ENCODE measurements at places on chromosomes 3 and 15. TPM values are rescaled to one million over a fixed set of nuclear protein-coding genes. Genes with fewer than 3 reads are reported as not detected.

- H3K27me3 ChIP-seq, result no peaks in the 10 kb centered on the region
- peaks cover 3% of the 10 kb centered on the region for H3K36me3 ChIP-seq
- H3K4me3 ChIP-seq, result no peak overlapping the region
- DNase-seq, result no peak
- H3K27ac ChIP-seq, result no peak overlapping the region
- peaks cover 4% of the 10 kb centered on the region for H3K4me1 ChIP-seq
These were observed 34.1 kb downstream of the CCDC191 start for GRCh38 chr3:114022145-114022802.

DNA sequence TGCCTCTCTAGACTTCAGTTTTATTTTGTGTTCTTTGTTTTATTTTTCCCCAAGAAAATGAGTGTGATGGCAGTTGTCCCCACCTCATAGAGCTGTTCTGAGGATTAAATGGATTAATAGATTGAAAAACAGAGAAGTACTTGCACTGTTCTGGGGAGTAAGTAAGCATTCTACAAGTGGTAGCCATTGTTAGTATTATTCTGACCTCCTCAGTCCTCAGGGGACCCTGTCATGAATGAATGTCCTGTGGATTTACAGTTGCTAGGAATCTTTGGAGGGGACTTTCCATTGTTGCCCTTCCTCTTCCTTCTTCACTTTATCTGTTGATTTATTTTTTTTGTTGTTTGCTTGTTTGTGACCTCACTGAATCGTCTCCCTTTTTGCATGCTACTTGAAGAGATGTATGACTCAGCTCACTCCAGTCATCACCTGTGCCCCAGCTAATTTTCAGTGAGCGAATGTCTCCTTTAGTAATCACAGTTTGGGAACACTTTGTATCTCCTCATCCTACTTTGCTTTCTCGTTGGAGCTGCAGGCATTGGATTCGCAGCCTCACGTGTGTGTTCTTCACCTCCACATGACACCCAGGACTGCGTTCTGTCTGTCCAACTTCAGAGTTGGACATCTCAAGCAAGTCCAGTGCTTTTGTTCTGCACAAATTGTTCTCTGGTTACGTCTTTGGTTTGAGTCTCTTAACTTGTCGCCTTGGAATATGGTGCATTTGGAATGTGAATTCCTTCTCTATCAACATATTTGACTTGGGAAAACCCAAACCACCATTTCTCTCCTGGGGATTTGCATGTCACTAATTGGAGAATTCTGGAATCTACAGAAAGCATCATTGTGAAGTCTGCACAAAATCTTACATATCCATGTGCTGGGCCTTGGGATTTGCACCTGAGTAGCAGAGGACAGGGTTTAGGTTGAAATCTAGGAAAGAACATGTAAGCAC is 54.5 kb downstream of the LRTM1 start:
- no peaks in the 10 kb centered on the region for H3K4me1 ChIP-seq
- no peak overlapping the region for H3K27ac ChIP-seq
- no peaks in the 10 kb centered on the region for H3K36me3 ChIP-seq
- no peak for DNase-seq
- H3K27me3 ChIP-seq, result no peaks in the 10 kb centered on the region

- no peak overlapping the region for H3K4me3 ChIP-seq
- no peak for DNase-seq
- H3K27me3 ChIP-seq, result no peaks in the 10 kb centered on the region
These were observed 323.5 kb downstream of the VPS13C start for GRCh38 chr15:61736790-61737189.

DNA sequence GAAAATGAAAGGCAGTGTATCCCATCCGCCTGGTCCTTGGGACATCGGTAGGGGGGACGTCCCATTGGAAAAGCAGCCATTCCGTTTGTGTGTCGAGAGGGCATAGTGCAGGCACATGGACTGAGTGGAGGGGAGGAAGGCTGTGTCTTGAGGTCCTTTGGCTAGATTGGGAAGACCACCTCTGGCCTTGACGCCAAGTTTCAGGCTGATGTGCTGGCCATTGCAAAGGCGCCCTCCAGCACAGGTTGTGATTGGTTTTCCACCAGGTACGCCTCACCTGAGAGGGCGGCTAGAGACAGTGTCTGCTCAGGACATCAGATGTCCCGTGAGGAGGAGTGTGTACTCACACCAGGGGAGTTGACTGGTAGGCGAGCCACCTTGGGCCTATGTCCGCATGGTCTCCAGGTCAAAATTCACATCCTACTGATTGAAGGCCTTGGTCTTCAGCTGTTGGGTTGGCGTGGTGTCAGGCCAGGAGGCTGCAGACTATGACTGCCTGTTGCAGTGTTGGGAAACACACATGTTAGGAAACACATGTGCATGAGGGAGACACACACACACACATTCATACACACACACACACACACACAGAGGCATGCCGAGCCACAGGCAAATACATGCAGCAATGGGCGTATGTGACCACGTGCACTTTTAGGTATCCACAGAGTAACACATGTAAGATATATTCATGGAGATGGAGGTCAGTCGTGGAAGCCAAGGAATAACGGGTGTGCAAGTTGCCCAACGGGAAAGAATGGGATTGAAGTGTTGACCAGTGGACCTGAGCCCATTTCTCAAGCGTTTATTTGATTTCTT is 98.4 kb downstream of the SNRPN start:
- no peaks in the 10 kb centered on the region for H3K27me3 ChIP-seq
- H3K4me3 ChIP-seq, result no peak overlapping the region
- no peaks in the 10 kb centered on the region for H3K4me1 ChIP-seq
- no peak for DNase-seq
- peaks cover 99% of the 10 kb centered on the region for H3K36me3 ChIP-seq

GRCh38 chr3:50574444-50574831 is 5.1 kb downstream of the HEMK1 start:
- H3K4me1 ChIP-seq, result peaks cover 56% of the 10 kb centered on the region
- H3K27ac ChIP-seq, result peak overlapping the region; percentile 99
- peak overlapping the region; percentile 93 for H3K4me3 ChIP-seq
- DNase-seq, result peak; percentile 47

DNA sequence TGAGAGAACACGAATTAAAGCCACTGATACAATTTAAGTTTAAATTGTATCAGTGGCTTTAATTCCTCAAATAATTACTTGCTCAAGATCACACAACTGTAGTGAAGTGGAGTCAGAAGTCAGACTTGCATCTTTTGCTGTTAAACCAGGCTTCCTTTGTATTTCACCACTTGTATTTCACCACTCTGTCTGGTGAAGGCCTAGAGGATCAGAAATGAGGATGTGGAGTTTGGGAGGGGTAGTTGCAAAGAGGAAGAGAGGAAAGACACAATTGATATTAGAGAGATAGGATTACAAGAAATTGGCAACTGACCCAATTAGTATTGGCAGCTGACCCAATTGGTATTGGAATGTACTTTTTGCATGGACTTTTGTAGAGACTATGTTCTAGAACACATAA is 288.1 kb upstream of the GPR149 start:
- no peak overlapping the region for H3K27ac ChIP-seq
- no peaks in the 10 kb centered on the region for H3K27me3 ChIP-seq
- no peaks in the 10 kb centered on the region for H3K4me1 ChIP-seq
- no peak for DNase-seq

- H3K4me1 ChIP-seq, result no peaks in the 10 kb centered on the region
- no peaks in the 10 kb centered on the region for H3K27me3 ChIP-seq
- no peak overlapping the region for H3K4me3 ChIP-seq
- DNase-seq, result no peak
These were observed 200.5 kb downstream of the GOLGA6L6 start for GRCh38 chr15:20340931-20341661.

GRCh38 chr3:31314258-31314657 is 218.5 kb upstream of the STT3B start:
- no peaks in the 10 kb centered on the region for H3K27me3 ChIP-seq
- no peak overlapping the region for H3K27ac ChIP-seq
- H3K36me3 ChIP-seq, result peaks cover 10% of the 10 kb centered on the region
- DNase-seq, result no peak
- H3K4me3 ChIP-seq, result no peak overlapping the region
- peaks cover 4% of the 10 kb centered on the region for H3K4me1 ChIP-seq

GRCh38 chr3:140546649-140547048 is 131.2 kb upstream of the TRIM42 start:
- DNase-seq, result no peak
- no peak overlapping the region for H3K27ac ChIP-seq
- no peaks in the 10 kb centered on the region for H3K27me3 ChIP-seq

DNA sequence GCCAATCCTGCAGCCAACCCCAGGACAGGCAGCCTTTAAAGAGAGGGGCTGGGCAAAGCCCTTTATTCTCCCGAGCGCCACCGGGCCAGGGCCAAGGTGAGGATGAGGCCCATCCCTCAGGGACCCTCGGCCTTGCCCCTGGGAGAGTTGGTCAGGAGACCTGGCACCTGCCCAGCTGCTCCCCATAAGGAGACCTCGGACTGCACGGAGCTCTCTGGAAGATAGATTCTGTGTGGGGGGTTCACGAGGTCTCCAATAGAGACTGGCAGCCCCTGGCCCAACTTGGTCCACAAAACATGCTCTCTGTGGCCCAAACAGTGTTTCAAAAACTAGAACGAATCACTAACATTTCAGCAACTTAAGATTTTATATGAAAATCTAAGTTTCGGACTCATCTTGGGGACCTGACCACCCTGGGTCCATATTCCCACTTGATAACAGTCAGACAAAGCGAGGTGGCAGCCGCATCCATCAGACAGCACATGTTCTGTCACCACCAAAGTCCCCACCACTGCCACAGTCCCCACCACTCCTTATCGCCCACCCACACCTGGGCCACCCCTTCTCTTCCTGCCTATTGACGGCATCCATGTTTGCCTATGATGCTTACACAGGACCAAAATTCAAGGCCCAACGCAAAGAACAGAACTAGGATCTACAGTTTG is 114.4 kb upstream of the RPL32 start:
- no peak overlapping the region for H3K27ac ChIP-seq
- no peaks in the 10 kb centered on the region for H3K36me3 ChIP-seq
- H3K4me3 ChIP-seq, result no peak overlapping the region
- no peaks in the 10 kb centered on the region for H3K27me3 ChIP-seq
- peaks cover 52% of the 10 kb centered on the region for H3K4me1 ChIP-seq

GRCh38 chr15:87269566-87269965 is 987.0 kb downstream of the NTRK3 start:
- H3K4me1 ChIP-seq, result no peaks in the 10 kb centered on the region
- no peaks in the 10 kb centered on the region for H3K36me3 ChIP-seq
- DNase-seq, result no peak
- no peak overlapping the region for H3K4me3 ChIP-seq
- no peak overlapping the region for H3K27ac ChIP-seq

GRCh38 chr15:84863565-84864443 is 20.7 kb upstream of the SLC28A1 start:
- no peaks in the 10 kb centered on the region for H3K36me3 ChIP-seq
- H3K4me3 ChIP-seq, result no peak overlapping the region
- no peak overlapping the region for H3K27ac ChIP-seq
- no peaks in the 10 kb centered on the region for H3K27me3 ChIP-seq
- no peaks in the 10 kb centered on the region for H3K4me1 ChIP-seq
- DNase-seq, result no peak

The SLCO3A1 gene
- 2.7 TPM for total RNA-seq

The GOLGA8J gene
- not detected for total RNA-seq

The RAB11A gene
- total RNA-seq, result 130 TPM

The LRTM1 gene
- total RNA-seq, result not detected

The RARB gene
- not detected for total RNA-seq

All from activated naive CD8-positive, alpha-beta T cell treated with anti-CD3 and anti-CD28 coated beads for 36 hours (primary cell).